Left renal cortex interstitium (tissue), 4 donors: ENCODE measurements at places on chromosomes 2 and 18. TPM values are rescaled to one million over a fixed set of nuclear protein-coding genes. Genes with fewer than 3 reads are reported as not detected.

DNA sequence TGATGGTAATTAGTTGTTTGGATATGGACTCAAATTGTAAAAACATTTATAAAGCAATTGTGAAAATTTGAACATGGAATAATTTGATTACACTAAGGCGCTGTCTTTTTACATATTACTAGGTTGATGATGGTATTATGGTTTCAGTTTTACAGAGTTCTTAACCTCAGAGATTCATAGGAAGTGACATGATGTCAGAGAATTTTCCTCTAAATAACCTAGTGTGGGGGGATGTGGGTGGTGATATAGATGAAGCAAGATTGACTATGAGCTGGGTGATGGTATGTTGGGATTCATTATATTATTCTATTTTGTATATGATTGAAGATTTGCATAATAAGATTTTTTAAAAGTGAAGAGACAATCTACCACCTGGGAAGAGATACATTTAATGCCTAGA, 45.9 kb upstream of the ATP5MC3 start:
- DNase-seq, result no peak

Gene C2orf81
- polyA plus RNA-seq, result 8.2 TPM

DNA sequence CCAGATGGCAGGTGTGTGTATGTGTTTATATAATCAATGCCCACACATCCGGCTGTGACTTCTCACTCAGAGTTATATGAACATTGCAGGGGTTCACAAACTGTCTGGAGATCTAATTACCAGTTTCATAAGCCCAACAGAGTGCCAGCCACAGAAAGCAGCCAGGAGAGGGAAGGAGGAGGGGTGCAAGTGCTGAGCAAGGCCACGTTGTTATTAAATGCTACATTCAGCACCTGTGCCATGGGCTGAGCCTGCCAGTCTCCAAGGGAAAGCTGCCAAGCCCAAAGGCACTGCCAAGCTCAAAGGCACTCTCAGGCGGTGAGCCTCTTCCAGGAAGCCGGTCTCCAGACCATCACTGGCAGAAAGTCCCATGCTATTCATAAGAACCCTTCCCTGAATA, 17.4 kb downstream of the XDH start:
- DNase-seq, result no peak

DNA sequence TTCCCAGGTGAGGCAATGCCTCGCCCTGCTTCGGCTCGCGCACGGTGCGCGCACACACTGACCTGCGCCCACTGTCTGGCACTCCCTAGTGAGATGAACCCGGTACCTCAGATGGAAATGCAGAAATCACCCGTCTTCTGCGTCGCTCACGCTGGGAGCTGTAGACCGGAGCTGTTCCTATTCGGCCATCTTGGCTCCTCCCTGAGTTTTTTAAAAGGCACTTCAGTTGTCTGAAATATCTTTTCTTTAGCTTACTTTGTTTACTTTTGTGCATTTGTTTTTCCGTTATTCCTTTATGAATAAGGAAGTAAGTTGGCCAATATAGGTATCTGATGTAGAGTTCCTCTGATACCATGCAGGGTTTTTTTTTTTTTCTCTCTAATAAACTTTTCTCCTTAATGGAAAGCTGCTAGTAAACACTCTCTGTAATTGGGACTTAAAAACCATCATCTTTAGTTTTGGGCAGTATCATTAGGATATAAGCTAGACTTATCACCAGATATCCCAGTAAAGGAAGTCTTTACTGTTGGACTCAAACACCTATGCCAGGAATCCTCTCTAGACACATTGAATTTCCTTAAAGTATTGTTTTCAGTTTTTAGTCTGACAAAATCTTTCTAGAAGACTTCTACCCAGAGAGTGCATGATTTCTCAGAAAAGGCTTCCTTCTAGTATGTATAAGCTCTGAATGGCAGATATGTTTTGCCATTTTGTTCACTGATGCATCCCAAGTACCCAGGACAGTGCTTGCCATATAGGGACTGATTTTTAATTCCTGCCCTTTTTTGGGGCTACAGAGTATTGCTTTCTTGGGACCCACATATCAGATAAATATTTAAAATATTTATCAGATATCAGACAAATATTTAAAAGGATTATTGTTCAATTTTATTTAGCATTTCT, 35.8 kb upstream of the DYSF start:
- DNase-seq, result peak; percentile 9

Gene FBLN7
- polyA plus RNA-seq, result 15.6 TPM

Gene LHCGR
- polyA plus RNA-seq, result 0.22 TPM

Gene POTEC
- 0.03 TPM for polyA plus RNA-seq

Gene KCNG2
- polyA plus RNA-seq, result 0.55 TPM

- no peak for DNase-seq
Observed at GRCh38 chr2:9918275-9918674, 33.2 kb upstream of the GRHL1 start.

Gene GMCL1
- polyA plus RNA-seq, result 30.9 TPM

GRCh38 chr2:237532160-237532559, 34.2 kb upstream of the PRLH start:
- no peak for DNase-seq
